Activated naive CD8-positive, alpha-beta T cell treated with anti-CD3 and anti-CD28 coated beads for 36 hours (primary cell): ENCODE measurements at places on chromosomes 7 and 10.

GRCh38 chr10:19824381-19825342 lies 8.4 kb downstream of the PLXDC2 start:
- DNase-seq = no peak

GRCh38 chr10:99888622-99889021 lies 106.2 kb downstream of the ABCC2 start:
- no peak for DNase-seq

- DNase-seq = no peak
These were observed at the start of gene FRMPD2 for GRCh38 chr10:48274636-48275035. FRMPD2 (minus strand) TSS chr10:48274696; CDS start chr10:48274567, 129 bp downstream.

- DNase-seq = no peak
These were observed 376.2 kb upstream of the SEMA3C start for GRCh38 chr7:81294897-81295515.

DNA sequence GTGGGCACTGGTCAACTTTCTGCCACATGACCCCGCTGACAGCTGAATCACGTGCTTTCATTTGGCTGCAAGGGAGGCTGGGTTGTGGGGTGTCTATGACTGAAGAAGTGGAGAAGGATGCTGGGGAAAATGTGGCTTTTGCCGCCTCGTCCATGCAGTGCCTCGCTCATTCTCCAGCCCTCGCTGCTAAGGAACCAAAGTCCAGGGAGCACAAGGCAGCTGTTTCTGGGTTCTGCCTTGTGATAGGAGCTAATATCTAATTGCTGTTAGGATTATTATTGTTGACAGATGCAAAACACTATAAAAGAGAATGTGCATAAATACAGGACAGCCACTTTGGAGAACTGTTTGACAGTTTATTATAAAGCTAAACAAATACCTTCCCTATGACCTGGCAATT lies 4.9 kb upstream of the CAMK2B start:
- no peak for DNase-seq

DNA sequence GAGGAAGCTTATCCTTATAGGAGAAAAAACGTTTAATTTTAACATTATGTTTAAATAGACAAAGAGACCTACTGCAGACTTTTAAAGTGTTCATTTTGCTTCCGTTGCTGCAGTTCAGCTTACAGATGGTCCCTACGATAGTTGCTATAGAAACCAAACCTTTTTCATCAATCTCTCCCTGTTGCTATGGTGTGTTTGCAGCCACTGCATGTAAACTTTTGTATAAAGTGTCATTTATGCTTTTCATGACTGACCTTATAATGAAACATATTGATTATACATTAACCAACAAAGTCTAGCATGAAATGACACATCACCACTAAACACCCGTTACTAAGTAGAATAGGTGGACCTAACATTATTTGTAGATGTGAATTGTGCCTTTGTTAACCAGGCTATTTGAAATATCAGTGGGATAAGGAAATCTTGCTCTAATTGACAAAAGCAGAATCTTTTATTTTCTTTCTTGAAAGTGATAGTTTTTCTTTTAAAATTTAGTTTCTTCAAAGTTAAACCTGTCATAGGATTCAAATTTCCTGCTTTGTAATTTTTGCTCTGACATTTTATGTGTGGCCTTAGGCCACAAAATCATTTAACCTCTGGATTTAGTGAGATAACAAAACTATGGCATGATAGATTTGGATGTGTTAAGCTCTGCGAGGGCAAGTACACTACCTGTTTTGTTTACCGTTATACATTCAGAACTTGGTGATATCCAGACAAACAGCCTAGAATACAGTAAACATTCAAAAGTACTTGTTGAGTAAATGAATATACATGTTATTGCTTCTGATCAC lies 64.0 kb downstream of the CACNB2 start:
- DNase-seq = no peak

GRCh38 chr10:25024528-25024927 lies 8.1 kb downstream of the THNSL1 start:
- DNase-seq = no peak

DNA sequence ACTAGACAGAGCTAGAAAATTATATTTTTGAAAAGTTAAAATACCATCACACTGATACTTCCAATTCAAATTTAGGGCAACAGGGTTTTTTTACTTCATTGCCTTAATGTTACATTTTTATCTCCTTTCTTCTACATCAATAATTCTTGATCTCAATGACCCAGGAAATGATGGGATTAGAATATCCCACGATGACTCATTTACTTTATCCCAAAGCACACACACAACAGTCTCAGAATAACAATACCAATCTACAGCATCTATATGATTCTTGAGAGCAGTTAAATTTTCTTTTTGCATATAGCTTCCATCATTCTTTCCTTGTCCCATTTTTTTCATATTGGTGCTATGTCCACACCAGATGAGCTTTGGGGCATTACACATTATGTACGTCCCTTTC lies 98.4 kb upstream of the EEPD1 start:
- DNase-seq = no peak

DNA sequence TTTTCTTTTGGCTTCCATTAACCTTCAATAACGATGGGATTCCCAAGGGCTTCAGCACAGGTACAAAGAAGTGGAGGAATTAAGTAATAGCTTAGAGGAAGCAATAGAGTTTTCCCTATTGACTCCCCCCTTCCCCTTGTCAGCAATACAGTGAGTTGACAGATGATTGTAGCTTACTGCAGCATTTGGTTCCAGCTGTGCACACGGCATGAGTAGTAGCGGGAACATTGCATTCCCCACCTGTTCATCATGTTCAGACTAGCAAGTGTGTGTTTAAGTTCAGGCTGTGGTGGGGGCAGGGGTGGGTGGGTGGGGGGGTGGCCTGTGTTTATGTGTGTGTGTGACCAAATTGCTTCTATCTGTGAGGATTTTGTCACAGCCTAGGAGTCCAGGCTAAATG lies 4.6 kb upstream of the ADRA2A start:
- DNase-seq = no peak

- peak; percentile 55 for DNase-seq
These were observed 18.8 kb downstream of the NOBOX start for GRCh38 chr7:144384555-144385245.

DNA sequence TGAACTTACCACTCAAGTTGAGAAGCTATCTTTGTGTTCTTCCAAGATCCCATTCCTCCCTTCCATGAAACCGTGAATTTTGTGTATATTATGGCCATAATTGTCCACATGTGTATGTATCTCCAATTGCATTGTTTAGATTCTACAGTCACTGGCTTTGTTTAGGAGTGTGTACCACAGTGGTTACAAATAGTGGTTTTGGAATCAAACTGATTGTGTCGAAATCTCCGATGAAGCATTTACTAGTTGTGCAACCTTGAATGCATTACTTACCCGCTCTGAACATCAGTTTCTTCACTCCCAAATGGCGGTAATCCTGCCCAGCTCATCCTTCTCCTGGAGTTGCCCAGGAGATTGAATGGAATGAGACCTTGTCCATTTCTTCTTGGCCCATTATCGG lies 145.0 kb upstream of the ZNF32 start:
- no peak for DNase-seq

GRCh38 chr10:115772606-115773005 lies 500.4 kb downstream of the GFRA1 start:
- no peak for DNase-seq

DNA sequence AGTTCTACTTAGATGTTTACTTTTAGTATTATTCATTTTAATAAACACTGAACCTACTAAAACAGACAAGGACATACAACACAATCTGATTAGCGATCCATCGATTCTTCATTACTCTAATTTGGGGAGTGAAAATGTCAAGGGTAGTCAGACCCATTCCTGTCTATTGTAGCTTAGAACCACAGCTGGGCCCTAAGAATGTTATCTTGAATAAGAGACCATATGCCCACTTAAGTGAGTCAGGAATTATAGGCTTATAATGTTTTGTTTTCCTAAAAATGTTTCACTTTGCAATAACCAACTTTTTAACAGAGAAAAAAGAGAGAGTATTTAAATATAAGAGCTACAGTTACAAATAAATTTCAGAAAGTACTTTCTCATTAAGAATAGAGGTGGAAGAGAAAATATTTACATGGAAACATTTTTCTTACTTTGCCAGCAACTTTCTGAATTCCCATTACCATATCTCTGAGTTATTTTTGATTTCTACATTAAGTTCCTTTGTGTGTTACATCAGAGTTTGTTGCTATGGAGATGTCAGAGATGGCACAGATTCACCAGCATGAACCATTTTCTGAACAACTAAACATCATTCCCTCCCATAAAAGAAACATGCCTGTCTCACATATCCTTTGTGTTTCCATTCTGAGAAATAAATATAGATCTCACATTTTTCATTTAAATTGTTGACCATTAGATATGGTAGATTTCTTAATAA lies 75.4 kb upstream of the SLC13A1 start:
- DNase-seq = no peak

GRCh38 chr7:52944921-52945320 lies 90.5 kb upstream of the POM121L12 start:
- DNase-seq = no peak
